Activated T-helper 2 cell treated with anti-CD3 and anti-CD28 coated beads, Interferon-gamma antibody, Interleukin-2, Interleukin-4, amounts not matched to agents 10 μg/mL and 5 μg/mL and 100 μg/mL, durations not matched to agents 14 hours and 24 hours and 36 hours (primary cell): ENCODE measurements at places on chromosomes 7 and 10. TPM values are rescaled to one million over a fixed set of nuclear protein-coding genes. Genes with fewer than 3 reads are reported as not detected.
A peak's percentile ranks its signal among the peaks of the same experiment; 100 is the strongest.

GRCh38 chr7:92633211-92633906 lies 43.2 kb upstream of the FAM133B start:
- peaks cover 47% of the 10 kb centered on the region for H3K36me3 ChIP-seq
- H3K4me1 ChIP-seq: peaks cover 70% of the 10 kb centered on the region
- H3K27me3 ChIP-seq: no peaks in the 10 kb centered on the region

DNA sequence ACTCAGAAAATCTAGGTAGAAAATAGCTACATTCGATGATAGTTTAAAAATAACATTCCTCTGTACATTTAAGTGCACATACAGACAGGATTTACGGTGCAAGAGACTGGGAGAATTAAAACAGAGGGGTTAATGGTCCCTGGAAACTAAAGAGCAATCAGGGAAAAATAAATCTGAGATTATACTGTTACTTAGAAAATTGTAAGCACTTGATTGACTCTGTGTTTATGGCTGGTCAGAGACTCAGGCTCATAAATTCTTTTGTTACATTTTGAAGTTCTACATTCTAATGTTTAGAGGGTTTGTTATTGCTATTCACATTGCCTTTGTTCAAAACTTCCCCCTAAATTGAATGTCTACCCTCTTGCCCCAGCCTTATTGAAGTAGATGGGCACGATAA lies 54.4 kb downstream of the CDCA7L start:
- H3K27me3 ChIP-seq: no peaks in the 10 kb centered on the region
- H3K27ac ChIP-seq: no peak overlapping the region
- DNase-seq: no peak
- H3K4me3 ChIP-seq: no peak overlapping the region

DNA sequence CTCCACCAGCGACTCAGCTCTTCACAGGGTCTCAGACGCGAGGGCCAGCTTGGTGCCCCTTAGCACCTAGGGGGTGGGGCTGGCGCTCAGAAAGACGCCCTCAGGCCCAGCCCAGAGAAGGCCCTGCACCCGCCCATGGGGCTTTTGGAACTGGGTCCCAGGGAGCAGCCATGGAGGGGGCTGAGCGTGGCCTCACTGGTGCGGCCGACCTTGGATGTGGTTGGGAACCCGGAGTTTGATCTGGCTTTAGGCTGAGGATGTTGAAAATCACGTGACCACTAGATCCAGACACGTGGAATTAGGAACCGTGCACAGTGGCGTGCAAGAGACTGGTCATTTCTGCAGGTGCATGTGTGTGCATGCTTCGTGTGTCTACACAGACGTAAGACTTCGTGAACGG lies 185.4 kb downstream of the DNAJB6 start:
- H3K27me3 ChIP-seq: peaks cover 9% of the 10 kb centered on the region
- H3K36me3 ChIP-seq: no peaks in the 10 kb centered on the region
- DNase-seq: no peak
- no peak overlapping the region for H3K4me3 ChIP-seq

DNA sequence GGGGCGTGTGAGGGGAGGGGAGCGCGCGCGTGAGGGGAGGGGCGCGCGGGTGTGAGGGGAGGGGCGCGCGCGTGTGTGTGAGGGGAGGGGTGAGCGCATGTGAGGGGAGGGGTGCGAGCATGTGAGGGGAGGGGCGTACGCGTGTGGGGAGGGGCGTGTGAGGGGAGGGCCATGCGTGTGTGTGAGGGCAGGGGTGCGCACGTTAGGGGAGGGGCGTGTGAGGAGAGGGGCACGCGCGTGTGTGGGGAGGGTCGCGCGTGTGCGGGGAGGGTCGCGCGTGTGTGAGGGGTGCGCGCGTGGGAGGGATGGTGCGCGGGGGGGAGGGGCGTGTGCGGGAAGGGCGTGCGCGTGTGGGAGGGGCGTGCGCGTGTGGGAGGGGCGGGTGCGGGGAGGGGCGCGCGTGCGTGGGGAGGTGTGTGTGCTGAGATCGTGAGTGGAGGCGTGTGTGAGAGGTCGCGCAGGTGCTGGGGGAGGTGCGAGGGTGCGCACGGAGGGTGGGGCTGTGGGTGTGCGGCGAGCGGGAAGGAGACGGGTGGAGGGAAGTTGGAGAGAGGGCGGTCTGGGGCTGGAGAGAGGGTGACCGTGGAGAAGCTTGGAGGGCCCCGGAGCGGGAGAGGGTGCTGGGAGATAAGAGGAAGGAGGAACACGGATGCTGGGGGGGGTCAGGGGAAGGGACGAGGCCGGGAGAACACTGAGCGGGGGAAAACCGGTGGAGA lies 19.7 kb downstream of the MXI1 start:
- peak overlapping the region; percentile 97 for H3K27ac ChIP-seq
- peaks cover 13% of the 10 kb centered on the region for H3K36me3 ChIP-seq
- DNase-seq: no peak

The SPDYE16 gene
- total RNA-seq: 0.14 and 0.30 TPM in 2 replicates

The FLNC gene
- total RNA-seq: not detected in 2 replicates

The FAM107B gene
- 99.4 and 103 TPM in 2 replicates for total RNA-seq

The SEMA4G gene
- 1.3 and 1.6 TPM in 2 replicates for total RNA-seq

The HOXA1 gene
- total RNA-seq: 0.11 and 0.16 TPM in 2 replicates

The PAPSS2 gene
- 0.21 and 0.25 TPM in 2 replicates for total RNA-seq

The PSD gene
- 10.6 and 13.4 TPM in 2 replicates for total RNA-seq
